Astrocyte of the hippocampus (primary cell): ENCODE measurements at places on chromosomes 1 and 21.

DNA sequence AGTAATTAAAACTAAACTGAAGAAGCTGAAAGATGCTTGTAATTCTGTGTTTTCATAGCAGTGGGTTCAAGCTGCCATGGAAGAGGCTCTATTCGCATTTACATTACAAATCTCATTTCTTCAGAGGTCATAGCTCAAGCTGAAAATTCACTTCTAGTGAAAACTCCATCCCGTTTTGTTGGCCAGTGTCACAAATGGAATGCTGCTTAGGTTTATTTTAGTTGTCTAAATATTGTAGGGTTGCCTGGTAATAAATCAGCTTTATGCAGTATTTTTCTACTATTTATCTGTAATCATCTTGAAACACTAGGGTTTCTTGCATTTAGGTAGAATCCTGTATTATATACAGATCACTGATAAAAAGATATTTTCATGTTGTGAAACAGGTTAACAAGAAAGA is 240.6 kb downstream of the PTBP2 start:
- no peak for DNase-seq

GRCh38 chr1:93651695-93652094 is 29.9 kb downstream of the BCAR3 start:
- no peak for DNase-seq

- DNase-seq, result peak; percentile 20
Measured at GRCh38 chr1:11868331-11868980, 9.7 kb upstream of the NPPB start.

DNA sequence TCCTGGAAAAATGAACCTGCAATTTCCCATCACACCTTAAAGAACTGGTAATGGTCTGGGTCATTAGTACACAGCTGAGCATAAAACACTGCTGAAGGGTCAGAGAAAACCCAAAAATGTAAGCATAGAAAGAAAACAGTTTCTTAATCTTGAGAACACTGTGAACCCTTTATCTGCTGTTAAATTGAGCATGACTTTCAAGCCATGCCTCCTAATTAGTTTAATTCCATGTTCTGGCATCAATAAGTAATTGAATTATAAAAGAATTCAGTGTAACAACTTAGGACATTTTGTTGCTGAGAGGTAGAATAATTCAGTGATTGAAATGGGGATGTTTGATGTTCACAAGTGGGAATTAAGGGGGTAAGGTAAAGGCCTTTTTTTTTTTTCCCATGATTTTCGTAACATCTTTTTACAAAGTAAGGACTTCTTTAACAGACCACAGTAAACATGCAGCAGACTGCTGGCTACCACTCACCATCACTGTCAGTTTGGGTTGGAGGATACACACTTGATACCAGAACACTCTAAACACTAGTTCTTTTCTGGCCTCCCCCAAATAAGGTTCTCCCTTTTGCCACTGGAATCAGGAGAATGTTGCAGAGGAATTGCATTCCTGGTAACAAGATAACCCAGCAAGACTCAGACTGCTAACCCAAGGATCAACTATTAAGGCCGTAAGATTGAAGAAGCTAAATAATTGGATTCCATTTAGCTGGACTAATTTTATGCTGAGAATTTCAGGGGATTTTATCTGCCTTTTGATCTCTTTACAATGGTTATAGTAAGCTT is 3.0 kb downstream of the RWDD3 start:
- peak; percentile 69 for DNase-seq

- DNase-seq, result peak; percentile 81
Measured at GRCh38 chr1:32215629-32216480, 6.3 kb downstream of the TMEM234 start.
